PC-9 (cell line): ENCODE measurements at places on chromosomes 6 and 20. TPM values are rescaled to one million over a fixed set of nuclear protein-coding genes. Genes with fewer than 3 reads are reported as not detected.

Gene MBOAT1
- 19.7 and 22.0 TPM in 2 replicates for total RNA-seq

- DNase-seq, result no peak
Measured at GRCh38 chr6:36533321-36533720, 14.0 kb downstream of the STK38 start.

DNA sequence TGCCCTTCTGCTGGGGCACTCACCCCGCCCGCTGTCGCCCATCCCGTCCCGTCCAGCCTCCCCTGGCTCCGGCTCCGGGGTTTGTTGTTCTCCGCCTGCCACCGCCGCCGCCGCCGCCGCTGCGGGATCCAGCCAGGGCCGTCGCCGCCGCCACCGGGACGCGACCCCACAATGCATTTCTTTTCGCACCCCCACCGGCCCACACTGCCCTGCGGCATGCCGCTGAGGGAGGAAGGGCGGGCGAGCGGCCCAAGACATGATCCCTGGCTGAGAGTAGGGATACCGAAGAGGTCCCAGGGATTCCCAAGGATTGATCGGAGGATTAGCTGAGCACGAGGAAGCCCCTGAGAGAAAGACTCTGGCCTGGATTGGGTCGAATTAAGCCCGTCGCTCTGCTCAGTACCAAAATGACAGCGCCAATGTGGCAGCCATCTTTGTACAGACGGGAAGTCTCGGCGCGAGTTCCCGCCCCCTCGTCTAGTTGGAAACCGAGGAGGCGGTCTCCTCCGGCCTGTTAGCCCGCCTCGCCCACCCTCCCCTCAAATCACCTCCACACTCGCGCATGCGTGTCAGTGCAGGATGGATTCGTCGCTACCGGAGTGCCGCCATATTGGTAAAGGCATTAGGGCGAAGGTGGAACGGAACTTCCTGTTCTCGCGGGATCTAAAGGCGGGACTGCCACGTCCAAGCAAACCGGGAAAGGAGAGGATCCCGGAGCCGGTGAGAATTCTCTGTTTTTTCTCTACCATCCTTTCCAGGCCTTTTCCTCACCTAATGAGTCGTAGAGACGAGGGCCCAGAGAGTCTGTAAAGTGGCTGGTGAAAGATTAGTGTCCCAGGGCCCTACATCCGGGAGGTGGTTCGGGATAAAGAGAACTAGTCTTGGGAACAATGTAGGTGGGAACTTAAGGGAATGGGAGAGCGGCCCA is at the start of the genes RXRB and SLC39A7:
TSS of gene RXRB (minus strand) at position 447 of the 928 bp plus-strand sequence. CDS start at position 258, 189 bp downstream.
TSS of gene SLC39A7 (plus strand) at position 649 of the 928 bp plus-strand sequence. CDS start 379 bp downstream, outside the sequence.
- peak; percentile 96 for DNase-seq

DNA sequence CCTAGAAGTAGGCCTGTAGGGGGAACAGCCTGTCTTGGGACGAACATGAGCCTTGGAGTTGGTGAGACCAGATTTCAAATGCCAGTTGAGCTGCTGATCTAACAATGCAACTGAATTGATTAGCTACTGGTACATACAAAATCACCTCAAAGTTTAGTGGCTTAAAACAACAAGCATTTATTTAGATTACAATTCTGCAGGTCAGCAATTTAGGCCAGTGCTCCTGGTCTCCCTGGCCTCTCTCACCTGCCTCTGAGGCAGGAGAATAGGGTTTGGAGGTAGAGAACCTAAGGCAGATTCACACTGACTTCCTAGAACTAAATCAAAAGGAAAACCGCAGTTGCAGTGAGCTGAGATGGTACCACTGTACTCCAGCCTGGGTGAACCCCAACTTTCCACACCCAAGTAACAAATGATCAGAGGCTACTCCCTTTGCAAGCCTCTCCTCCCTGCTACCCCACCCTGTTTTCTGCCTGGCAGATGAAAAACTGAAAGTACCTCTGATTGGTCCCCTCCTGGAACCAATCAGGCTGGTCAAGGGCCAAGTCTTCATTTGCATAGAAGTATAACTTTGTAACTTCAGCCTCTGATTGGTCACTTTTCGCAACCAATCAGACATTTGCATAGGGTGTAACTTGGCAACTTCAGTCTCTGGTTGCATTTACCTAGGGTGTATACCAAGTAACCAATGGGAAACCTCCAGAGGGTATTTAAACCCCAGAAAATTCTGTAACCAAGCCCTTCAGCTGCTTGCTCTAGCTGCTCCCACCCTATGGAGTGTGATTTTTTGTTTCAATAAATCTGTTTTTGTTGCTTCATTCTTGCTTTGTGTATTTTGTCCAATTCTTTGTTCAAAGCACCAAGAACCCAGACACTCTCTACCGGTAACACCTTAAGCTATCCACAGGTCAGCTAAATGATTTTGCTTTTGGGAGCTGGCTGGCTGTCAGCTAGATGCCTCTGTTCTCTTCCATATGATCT is 8.1 kb upstream of the UBR2 start:
- no peak for DNase-seq

- no peak for DNase-seq
Measured at GRCh38 chr6:108463784-108464183, 96.9 kb upstream of the FOXO3 start.

Gene APCDD1L
- 2.4 and 3.0 TPM in 2 replicates for total RNA-seq

Gene ZNF334
- 3.7 and 3.8 TPM in 2 replicates for total RNA-seq

DNA sequence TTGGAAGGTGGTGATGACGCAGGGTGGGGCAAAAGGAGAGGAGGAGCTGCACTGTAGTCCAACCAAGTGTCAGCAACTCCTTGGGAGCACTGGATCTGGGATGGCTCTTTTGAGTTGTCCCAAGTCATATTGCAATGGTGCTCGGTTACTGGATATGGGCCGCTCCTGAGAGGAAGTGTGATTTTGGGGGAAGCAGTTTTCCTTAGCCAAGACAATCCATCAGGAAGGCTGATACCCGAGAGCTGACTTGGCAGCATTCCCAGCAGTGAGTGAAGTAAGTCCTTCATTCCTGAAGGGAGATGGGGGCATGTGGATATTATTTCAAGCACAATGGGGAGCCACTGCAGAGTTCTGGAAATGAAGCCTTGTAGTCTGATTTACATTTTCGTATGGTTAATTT is 354.1 kb downstream of the RFPL4B start:
- no peak for DNase-seq

DNA sequence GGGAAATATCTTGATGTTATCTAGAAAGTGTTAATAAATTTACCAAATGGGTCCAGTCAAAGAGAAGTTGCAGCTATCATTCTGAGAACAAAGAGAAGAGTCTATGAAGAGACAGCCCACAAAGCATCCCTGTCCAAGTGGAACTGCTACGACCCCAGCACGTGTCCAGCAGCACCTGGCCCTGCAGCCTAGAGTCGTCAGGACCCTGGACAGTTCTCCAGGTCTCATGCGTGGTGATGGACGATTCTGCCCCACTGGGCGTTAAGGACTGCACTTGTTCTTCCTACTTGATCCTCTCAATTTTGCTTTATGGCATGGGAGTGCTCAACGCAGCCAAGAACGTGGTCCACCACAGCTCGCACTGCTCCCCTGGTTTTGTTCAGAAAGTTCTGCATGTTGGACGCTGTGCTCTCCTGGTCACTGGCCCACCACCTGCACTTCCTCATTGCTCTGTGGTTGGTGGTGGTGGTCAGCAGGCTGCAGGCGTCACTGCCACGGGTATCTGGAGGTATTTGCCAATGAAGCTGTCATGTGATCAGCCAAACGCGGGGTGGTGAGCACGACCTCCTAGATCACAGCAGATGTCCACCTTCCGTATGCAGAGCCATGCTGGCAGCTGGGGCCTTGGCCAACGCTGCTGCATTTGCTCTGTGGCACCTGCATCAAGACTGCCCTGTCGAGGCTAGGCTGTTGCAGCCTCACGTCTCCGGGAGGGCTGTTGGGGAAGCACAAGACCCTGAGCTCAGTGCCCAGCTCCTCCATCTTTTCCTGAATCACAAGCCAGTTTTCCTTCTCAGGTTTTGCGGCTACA is 356.4 kb downstream of the CDH4 start:
- no peak for DNase-seq

GRCh38 chr20:9051508-9051907 is 17.4 kb upstream of the PLCB4 start:
- peak; percentile 58 for DNase-seq

DNA sequence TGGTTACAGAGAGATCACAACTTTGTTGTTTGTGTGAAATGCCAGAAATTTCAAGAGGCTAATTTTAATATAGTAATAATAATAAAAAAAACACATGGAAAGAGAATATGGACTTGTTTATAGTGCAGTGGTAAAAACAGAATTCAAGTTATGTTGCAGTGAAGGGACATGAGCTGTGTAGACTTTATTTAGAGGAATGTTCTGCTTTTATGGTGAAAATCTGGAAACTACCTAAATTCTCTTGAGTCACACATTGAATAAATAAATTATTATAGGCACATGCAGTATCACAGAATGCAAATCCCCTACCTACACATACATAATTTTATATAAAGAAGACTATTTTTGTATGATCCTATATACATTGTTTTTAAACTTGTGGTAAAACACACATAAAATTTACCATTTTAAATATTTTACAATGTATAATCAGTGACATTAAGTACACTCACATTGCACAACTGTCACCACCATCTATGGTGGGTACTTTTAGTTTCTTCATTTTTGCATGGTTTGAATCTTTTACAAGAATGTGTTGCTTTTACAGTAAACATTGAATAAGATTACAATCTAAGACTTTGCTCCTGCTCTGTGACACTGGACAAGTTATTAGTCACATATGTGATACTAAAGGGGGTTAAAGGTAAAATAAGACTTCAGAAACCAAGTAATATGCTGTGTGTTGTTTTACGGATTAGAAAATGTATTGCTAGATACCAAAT is 107.4 kb downstream of the B3GAT2 start:
- no peak for DNase-seq

- DNase-seq, result no peak
Measured at GRCh38 chr20:49706630-49707091, 7.0 kb downstream of the B4GALT5 start.

Gene NRM
- 25.8 and 38.3 TPM in 2 replicates for total RNA-seq

- DNase-seq, result no peak
Measured at GRCh38 chr6:30029588-30029987, 31.5 kb upstream of the POLR1H start.

Gene LRRC1
- 23.0 and 26.4 TPM in 2 replicates for total RNA-seq

DNA sequence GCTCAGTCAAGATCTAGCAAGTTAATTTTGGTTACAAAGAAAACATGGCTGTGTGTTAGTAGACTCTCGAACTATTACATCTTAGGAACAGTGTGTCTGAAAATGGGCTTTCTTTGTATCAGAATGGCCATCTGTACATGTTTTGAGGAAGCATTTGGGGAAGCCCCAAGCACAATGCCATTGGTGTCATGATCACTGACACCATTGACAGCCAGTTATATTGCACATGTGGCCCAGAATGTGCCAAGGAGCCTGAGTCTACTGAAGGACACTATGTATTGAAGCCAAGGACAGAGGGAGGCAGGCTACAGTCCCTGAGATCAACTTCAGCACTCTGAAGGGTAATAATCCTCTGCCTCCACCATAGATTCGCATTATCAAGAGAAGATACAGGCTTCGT is 12.6 kb upstream of the FAM50B start:
- no peak for DNase-seq

- no peak for DNase-seq
Measured at GRCh38 chr6:137702791-137703424, 164.2 kb upstream of the TNFAIP3 start.

DNA sequence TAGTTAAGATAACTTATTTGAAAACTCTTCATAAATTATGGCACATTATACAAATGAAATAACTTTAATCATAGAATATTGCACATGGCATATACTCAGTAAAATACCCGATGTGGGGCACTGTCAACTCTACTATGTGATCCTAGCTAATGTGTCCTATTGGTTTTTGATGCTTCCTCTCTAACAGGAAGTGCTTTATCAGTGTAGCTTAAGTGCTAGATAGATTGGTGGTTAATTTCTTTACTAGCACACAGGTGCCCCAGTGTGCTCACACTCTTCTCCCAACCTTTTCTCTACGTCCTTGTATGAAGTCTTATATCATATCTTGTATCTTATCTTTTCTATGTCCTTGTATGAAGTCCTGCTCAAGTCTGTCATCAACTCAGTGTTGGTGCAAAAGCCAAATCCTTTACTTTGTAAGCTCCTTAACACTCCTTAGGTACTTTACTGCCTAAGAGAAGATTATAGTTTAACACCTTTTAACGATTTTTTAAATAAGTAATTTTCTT is 358.9 kb downstream of the CENPW start:
- DNase-seq, result no peak

DNA sequence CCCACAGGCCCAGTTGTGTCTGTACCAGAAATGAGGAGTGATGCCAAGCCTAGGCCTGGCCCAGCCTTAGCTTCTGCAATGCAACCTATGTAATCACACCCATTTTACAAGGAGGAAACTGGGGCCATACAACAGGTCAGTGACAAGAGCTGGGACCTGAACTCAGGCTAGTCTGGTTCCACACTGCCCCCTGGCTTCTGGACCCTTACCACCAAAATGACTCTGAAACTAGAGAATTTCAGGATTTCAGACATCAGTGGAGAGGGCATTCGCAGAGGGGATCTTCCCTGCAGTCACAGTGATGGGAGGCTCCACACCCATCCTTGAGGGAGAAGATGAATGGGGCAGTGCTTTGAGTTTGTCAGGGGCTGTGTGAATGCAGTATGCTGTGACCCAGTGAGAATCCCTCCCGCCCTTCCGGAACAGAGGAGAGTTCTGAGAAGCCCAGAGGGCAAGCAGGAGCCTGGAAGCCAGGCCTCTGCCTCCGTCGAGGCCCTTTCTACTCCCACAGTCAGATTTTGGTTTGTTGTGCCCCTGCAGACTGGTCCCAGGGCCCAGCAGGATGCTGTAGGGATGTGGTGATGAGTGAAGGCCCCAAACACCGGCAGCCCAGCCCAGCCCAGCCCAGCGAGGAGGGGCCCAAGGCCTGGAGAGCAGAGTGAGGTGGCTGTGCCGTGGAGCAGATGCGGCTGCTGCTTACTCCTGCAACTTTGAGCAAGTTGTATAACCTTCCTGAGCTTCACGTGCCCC is 48.1 kb upstream of the MYL9 start:
- DNase-seq, result no peak

DNA sequence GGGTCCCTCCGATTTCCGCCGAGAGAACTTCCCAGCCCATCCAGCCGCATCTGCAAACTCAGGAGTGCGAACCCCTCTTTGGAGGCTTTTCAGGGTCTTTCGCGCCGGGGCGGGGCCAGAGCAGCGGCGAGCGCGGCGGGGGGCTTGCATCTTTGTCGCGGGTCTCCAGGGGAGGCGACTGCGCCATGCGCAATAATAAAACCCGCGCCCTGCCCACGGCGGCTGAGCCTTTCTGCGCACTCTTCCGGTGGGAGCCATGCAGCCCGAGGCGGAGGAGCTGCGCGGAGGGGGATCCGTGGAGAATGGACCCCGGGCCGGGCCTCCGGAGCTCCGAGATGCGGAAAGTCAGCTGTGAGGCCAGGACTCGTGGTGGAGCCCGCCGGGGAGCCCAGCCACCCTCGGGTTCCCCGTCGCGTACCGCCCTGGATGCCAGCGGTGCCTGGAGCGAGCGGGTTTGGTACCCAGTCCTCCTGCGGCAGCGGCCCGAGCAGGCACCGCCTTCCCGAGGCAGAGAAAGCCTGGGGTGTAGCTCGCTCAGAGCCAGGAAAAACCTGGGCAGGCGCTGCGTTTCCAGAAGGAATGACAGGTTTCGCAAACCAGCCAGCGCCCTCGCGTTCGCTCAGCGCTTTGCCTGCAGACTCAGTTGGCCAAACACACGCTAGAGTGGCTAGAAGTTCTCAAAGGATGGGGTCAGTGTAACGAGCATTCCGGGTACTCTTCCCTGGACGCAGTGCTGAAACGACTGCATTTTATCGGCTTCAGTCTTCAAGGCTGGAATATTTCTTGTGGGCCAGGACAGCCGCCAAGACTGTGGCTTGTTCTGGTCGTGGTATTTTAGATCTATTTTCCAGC is 1.2 kb downstream of the AKAP12 start:
- peak; percentile 31 for DNase-seq
